ENCODE measurements at places on chromosomes 4 and X.
A peak's percentile ranks its signal among the peaks of the same experiment; 100 is the strongest.

- DNase-seq: peak; percentile 9
Observed at GRCh38 chrX:129678614-129679195, 23.9 kb upstream of the APLN start.

GRCh38 chr4:6114181-6114580 lies 86.2 kb downstream of the JAKMIP1 start:
- no peak for DNase-seq

DNA sequence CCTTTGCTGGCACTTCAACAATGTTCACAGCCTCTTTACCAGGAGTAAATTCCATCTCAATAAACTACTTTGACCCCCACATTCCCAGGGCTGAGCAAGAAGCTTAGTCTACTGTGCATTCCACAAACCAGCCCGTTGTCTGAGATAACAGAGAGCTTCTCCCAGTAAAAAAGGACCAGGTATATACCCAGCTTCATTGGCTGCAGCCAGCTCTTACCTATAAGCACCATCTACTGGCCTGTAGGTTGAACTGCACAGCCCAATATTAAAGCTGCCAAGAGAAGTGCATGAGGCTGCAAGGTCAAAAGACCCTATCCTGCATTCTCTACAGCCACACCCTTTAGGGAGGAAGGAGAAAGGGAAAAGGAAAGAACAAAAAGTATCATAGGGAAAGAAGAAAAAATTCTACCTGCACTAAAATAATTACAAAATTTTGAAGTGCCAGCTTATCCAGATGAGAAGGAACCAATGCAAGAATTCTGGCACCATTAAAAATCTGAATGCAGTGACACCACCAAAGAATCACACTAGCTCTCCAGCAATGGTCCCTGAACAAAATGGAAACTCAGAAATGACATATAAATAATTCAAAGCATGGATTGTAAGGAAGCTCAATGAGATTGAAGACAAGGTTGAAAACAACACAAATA lies 45.7 kb upstream of the INTU start:
- peak; percentile 59 for DNase-seq

DNA sequence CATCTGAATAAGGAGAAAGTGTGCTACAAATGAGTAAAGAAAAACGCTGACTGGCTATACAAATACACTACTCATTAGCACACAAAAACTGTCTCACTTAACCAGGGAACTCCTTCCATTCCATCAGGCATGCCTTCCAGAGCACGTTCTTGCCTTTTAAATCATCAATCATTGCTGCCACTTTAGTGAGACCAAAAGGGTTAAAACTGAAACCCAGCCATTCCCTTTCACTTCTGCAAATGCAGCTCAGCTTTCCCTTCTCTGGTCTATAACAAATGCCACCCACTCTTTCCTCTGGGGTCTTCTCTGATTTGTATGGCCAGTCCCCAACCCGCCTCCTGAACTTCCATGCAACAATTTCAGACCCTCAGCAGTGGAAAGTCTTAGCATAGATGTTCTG lies 231.5 kb downstream of the TRIML1 start:
- peak; percentile 20 for DNase-seq

- no peak for DNase-seq
Observed at GRCh38 chr4:80216100-80216761, 18.9 kb downstream of the PRDM8 start.

GRCh38 chr4:138858419-138858818 lies 157.2 kb upstream of the NOCT start:
- DNase-seq: no peak

GRCh38 chr4:165190591-165191347 lies 16.6 kb upstream of the KLHL2 start:
- peak; percentile 17 for DNase-seq

DNA sequence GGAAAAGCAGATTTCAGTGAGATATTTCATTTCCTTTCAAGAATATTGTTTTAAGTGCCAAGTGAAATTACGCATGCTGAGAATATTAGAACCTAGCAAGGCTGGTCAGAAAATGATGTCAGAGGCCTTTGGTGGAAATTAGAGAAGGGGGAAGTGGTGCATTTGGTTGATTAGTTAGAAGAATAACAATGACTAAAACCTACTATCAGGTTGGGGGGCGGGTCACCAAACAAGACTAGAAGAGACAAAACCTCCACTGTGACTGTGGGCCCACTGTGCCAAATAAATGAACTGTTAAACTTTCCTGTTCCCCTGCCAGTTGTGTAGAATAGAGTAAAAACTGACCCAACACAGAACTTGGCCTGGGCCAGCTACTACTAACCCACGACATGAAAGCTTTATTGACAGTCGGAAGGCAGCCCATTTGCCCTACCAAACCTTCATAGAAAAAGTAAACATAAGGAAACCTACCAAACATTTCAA lies 2.9 kb downstream of the RAPGEF2 start:
- peak; percentile 76 for DNase-seq

- DNase-seq: no peak
Observed at GRCh38 chrX:49268702-49269009, 937 bp upstream of the PPP1R3F start.

DNA sequence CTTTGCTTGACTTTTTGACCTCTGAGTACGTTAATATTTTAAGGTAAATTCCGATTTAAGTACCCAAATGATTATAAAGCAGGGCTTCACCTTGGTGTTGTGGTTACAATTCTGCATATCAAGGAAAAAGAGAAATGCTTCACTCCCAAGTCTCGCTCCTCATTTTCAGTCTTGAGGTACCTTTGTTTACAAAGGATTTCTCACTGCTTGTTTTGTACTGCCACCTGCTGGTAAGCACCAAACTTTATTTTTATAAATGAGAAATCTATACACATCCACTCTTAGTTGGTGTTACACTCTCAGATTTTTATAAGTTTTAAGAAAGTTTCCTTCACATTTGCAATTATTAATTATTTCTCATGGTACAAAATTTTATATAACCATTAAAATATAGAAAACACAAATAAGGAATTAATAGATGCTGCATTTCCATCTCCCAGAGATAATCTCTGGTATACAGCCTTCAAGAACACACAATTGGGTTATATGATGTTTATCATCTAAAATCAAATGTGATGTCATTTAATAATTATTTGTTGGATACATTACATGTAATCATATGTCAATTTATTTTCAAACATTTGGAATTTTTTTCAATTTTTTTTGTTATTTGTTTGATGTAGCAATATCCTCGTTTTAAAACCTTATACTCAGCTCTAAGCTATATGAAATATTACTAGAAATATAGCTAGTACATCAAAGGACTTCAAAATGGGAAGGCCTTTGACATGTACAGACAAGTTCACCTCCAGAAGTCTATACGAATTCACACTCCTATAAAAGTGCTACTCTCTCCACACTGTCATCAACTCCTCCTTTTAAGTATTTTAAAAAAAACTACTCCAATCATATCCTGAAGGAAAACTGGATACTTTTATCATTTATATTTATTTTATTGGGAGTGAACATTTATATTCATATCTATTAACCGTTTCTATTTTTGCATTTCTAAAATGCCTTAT lies 179.9 kb downstream of the KCNIP4 start:
- peak; percentile 67 for DNase-seq

GRCh38 chrX:112510629-112511028 lies 169.1 kb downstream of the LHFPL1 start:
- no peak for DNase-seq

DNA sequence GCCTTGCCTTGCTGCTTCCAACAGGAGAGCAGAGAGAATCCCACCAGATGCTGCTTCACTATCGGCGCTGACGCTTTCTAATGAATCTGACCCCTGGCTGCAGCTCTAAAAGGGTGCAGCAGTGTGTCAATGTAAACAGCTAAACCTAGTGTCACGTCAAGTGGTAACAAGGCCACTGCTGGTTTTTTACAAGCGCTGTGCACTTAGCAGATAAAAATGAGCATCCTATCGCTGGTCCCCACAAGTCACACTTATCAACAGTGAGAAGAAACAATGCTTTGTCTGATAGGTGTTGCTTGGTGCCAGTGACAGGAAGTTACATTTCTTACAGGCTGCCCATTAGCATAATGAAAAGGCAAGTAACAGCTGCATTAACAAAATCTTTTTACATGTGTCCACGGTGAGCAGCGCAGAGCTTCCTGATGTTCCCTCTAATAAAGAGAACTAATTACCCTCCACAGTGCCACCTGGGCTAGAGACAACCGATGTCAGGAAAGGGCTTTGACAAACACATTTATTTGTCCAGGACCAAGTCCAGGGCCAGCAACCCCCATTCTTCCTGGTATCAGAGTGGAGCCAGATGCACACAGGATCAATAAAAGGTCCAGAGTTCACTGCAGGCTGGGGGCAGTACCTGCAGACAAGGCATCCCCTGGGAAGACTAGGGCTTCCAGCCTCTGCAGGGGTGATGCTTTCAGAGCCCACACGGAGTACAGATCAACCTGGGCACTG lies 176.0 kb downstream of the MGST2 start:
- no peak for DNase-seq

DNA sequence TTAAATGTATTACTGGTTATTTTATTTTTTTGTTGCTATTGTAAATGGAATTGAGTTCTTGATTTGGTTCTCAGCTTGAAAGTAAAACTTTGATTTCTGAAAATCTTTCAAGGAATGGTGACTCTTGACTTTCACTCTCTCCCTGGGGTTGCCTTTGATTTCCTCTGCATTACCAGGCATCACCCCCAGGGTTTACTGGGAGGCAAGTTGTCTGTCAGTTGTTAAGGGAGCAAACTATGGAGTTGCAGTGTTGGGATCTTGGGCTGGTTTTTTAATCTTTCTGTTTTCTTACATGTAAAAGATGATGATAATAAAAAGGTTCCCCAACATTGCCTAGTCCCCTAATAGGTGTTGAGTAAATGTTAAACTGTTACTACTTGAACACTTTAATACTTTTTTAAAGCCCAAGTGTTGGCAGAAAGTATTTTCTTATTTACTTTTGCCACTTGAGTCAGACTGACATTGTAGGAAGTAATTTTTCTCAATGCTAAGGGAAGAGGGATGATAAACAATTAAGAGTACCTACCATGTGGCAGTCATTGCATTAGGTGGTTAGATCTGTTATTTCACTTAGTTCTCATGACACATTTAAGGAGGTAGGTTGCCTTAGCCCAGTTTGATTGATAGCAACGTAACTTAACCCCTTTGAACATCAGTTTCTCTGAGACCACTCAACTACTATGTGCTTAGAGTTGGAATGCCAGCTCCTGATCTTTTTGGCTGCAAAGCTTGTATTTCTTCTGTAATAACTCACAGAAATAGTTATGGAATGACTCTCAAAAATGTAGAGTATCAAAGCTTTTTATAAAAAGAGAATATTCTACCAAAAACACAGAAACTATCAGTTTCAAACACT lies 67.1 kb downstream of the DCLK2 start:
- no peak for DNase-seq

GRCh38 chrX:135010921-135011320 lies 11.4 kb downstream of the RTL8B start:
- DNase-seq: no peak

- peak; percentile 4 for DNase-seq
Observed at GRCh38 chr4:81724925-81725329, 253.2 kb upstream of the RASGEF1B start.

DNA sequence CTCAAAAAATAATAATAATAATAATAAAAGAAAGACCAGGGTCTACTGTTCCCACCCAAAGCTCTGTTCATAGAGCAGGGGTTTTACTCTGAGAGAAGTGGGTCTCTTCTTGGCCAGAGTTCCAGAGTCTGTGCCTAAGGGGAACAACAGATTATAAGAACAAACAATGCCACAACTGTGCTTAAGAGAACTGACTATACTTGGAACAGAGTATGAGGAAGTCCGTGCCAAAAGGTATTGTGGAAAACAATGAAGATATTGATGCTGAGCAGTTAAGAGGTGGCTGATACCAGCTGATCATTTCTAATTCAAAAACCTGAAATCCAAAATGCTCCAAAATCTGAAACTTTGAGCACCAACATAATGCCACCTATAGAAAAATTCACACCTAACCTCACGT lies 229.6 kb downstream of the FBXO8 start:
- DNase-seq: no peak

- DNase-seq: no peak
Observed at GRCh38 chrX:72141372-72142004, 9.8 kb upstream of the RTL5 start.

Data from astrocyte of the hippocampus (primary cell).